ENCODE measurements at places on chromosomes 3 and 15.

GRCh38 chr3:30020380-30020779, 586.0 kb upstream of the TGFBR2 start:
- DNase-seq: no peak

DNA sequence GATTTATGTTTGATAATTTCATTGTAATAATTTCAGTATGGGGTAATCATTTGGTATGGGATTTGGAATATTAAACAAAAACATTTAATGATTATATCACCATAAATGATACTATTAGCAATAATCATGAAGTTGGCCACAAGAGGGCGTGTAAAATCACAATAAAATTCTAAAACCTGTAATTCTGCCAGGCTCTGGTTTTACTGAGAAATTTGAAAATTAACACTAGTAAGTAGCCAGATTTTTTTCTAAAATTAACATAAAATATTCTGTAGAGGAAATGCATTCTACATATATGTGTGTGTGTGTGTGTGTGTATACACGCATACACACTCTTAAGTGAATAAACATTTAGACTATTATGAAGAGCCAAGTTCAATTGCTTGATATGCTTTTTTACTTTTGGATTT, 40.5 kb downstream of the FEZF2 start:
- no peak for DNase-seq

GRCh38 chr3:71153713-71154112, 429.8 kb downstream of the FOXP1 start:
- no peak for DNase-seq

DNA sequence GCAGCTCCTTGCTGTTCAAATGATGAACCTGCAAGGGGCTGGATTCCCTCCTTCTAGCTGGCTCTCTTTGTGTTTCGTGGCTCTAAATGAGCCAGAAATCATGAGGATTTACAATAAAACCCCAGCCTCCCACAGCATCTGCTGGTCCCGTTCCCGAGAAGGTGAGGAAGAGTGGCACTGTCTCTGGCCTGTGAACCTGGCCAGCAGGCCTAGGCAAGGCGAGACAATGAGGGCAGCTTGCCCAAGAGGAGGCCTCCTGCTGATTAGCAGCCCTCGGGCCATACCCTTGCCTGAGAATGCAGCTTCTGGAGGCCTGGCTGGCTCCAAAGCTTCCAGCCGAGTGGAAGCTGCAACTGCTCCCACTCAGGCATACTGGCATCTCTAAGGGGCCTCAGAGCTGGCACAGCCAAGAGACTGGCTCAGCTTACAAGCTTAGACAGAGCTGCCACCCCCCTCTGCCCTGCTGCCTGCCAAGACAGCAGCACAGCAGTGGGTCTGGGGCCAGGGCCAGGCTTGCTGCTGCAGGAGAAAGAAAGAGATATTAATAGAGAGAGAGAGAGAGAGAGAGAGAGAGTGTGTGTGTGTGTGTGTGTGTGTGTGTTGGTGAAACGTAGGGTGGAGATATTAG, 76.5 kb downstream of the HMG20A start:
- no peak for DNase-seq

All from stimulated activated CD4-positive, alpha-beta T cell treated with anti-CD3 and anti-CD28 coated beads, TNF-alpha, amount 100 ng/mL, for 1 hour (primary cell).